ENCODE measurements at places on chromosomes 2 and 18.

GRCh38 chr18:23881778-23882177 lies 132.8 kb upstream of the TTC39C start:
- no peak for DNase-seq

DNA sequence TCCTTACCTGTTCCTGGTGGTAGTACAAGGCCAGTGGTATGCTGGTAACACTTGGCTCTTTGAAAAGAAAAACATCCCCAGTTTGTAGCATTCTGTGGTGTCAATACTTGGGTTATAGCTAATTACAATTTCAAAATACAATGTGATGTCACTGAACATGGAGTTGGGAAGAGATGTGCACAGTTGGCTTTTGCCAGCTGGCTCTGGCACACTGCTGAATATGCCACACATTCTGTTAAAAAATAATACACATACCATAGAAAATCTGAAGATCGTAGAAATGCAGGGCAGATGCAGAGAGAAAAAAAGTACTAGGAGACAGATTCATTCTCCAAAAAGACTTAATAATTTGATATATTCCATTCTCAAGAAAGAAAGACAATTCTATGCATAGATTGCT lies 101.5 kb downstream of the TACR1 start:
- no peak for DNase-seq

DNA sequence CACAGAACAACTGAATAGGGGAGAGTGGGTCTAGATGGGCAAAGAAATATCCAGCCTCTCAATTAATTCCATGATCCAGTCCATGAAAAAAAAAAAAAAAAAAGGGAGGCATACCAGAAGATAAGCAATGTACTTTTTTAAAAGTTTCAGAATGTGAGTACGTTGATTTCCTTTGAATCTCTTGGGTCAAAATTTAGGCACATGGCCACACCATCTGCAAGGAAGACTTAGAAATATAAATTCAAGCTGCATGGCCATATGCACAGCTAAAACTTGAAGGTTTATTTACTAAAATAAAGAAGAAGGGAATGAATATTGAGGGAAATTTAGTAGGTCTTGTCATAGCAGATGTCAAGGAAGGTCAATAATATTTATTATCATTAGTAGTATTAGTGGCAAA lies 286.5 kb upstream of the CDH7 start:
- no peak for DNase-seq

- DNase-seq = no peak
Observed at GRCh38 chr2:180907731-180908130, 72.7 kb upstream of the UBE2E3 start.

DNA sequence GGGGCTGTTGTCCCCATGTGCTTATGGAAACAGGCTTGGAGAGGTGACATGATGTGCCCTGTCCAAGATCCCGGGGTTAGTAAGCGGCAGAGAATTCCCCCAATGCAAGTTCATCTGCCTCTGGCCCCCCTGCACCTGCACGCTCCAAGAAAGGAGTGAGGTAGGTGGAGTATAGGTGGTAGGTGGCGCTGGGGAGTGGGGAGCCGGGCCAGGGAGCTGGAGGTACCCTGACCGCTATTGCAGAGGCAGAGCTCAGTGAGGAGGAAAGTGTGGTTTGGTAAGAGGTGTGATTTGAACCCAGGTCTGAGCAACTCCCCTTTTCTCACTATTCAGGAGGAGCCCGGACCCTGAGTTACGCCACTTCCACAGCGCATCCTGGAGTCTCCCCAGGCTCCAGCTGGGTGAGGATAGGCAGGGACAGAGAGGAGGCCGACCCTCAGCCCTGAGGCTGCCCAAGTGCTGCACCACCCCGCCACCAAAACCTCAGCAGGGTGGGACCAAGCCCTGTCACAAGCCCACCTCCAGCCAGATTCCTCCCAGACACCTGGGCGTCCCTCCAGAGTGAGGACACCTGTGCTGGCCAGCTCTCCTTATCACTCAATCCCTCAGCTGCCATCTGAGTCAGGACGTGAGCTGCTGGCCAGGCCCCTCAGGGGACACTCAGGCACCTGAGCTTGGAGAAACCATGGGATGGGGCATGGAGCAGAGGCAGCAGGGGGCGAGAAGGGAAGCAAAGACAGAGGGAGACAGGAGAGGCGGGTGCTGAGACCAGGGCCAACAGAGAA lies 5.6 kb downstream of the HAAO start:
- no peak for DNase-seq

DNA sequence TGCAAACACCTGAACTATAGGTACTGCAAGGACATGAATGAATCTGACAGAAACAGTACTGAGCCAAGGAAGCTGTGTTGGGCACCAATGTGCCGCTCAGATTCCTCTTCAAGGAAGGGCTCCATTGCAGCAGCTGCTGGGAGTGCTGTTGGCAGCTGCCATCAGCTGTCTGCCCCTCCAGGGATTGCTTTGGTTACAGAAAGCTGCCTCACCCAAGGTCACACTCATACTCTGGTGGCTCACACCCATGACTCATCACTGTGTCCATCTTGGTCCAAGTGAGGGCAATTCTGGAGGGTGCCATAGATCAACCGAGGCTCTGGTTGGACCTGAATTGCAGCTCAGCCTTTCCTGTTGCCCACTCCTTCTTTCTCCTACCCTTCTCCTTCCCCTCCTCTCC lies 24.4 kb upstream of the TRPM8 start:
- DNase-seq = no peak

GRCh38 chr2:236658974-236659757 lies 89.5 kb downstream of the ACKR3 start:
- no peak for DNase-seq

- DNase-seq = no peak
Observed at GRCh38 chr18:49464718-49465598, 4.5 kb upstream of the DYM start.

- no peak for DNase-seq
Observed at GRCh38 chr2:69241093-69241492, 145.9 kb downstream of the GFPT1 start.

DNA sequence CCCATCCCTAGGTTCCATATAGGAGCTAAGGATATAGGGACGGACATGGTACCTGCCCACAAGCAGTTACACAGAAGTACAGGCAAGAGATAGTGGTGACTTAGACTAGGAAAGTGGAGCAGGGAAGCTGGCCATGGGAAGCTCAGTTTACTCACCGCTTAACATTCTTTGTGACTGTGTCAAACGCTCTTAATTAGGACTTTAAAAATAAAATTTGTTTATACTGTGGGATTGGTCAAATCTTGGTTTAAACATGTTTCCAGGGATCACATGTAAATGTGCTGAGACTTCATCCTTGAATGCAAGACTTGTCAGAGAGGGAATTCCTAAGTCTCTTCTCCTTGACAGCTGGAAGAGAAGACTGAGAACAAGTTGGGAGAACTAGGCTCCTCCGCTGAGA lies 107.3 kb downstream of the MTCL1 start:
- no peak for DNase-seq

DNA sequence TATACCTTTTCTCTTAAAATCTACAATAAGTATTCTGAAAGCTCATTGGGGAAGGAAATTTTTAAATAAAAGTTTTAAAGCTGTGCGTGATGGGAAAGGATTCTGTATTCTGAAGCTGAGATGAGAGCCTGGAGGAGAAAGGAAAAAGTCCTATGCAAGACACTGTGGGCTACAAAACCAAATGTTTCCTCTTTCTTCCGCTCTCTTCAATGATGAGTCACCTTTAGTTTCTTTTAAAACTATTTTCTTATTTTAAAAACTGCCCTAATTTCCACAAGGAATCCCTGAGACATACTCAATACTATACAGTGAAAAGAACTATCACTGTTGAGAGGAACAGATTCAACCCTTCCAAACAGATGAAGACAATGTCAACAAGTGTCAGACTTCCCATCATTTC lies 87.4 kb downstream of the INO80D start:
- no peak for DNase-seq

GRCh38 chr2:27720004-27720551 lies 51.4 kb upstream of the MRPL33 start:
- no peak for DNase-seq

GRCh38 chr2:209570194-209570593 lies 146.3 kb downstream of the MAP2 start:
- no peak for DNase-seq

DNA sequence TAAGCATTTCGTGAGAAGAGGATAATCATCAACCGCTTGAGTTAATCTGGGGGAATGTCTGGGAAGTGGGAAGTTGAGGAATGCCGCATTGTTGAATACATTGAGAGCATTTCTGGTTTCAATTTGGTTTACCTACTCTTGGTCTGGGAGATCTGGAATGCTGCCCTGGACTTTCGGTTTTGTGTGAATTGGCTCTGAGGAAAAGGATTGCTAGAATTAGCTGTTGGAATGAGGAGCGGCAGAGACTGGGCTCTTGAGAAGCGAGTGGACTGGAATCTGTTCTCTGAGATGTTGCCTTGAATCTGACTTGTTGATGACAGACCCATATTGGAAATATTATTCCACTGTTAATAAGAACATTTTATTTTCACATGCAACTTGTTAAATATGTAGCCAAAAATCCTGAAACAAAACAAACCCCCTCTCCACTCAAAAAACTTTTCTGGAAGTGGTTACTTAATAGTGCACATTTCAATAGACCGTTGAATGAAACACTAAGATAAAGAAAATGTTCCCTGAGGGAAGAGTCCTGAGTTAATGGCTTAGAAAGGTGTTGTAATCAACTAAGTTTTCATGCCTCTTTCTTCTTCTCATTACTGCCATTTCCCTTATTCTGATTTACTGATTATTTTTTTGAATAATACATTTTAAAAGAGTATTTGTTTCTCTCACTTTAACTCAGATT lies 50.8 kb downstream of the PTPRM start:
- DNase-seq = no peak

DNA sequence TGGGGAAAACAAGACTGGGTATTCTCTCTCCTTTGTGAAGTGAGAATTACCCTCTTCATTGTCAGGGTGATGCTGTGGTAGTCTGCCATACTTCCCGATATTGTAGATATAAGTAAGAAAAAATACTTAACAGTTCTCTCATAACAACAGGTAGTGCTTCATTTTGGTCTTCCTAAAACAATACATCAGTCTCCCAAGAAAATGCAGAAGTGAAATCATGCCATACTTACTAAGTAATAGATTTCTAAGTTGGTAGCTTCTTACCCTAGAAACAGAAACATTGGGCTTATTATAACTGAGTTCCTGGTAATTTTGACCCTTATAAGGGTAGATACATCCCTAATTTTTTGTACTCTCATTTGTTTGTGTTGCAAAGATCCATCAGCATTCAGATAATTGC lies 460.7 kb upstream of the DCC start:
- DNase-seq = no peak

- no peak for DNase-seq
Observed at GRCh38 chr2:235639428-235639773, 145.6 kb downstream of the AGAP1 start.

GRCh38 chr2:210188755-210189154 lies 17.5 kb upstream of the KANSL1L start:
- no peak for DNase-seq

GRCh38 chr18:50573679-50574078 lies 13.8 kb downstream of the MAPK4 start:
- DNase-seq = no peak

GRCh38 chr2:6818012-6818411 lies 47.7 kb downstream of the CMPK2 start:
- no peak for DNase-seq

DNA sequence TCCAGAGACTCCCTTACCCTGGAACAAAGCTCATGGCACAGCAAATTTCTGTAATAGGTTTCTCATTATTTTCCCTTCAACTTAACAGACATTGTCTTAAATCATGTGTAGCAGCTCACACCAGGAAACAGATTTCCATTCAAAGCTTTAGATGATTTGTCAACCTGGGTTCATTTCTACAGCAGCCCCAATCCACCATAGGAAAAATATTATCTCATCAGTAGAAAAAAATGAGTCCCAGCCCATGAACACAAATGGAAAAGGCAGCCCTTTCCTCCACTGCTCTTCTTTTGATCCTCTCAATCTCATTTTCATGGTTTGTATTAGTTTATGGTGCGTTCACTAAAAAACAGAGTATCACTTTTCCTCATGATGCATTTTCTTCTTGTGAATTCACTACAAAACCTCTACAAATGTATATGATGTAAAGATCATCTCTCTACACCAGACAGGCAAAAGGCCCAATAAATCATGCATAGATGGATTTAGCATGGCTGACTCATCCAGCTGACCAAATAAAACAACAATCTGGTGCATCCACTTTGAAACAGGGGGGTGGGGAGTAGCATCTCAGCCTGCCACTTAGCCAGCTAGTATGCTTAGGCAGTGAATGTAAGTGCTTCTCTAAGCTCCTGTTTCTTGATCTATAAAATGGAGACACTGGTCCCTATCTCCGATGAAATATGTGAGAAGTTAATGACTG lies 78.6 kb downstream of the SATB2 start:
- no peak for DNase-seq

GRCh38 chr2:27428978-27429541 lies 629 bp downstream of the NRBP1 start:
- peak; percentile 58 for DNase-seq
